Left forelimb (tissue), 1 donor: ENCODE measurements at places on chromosomes 5 and 9.

DNA sequence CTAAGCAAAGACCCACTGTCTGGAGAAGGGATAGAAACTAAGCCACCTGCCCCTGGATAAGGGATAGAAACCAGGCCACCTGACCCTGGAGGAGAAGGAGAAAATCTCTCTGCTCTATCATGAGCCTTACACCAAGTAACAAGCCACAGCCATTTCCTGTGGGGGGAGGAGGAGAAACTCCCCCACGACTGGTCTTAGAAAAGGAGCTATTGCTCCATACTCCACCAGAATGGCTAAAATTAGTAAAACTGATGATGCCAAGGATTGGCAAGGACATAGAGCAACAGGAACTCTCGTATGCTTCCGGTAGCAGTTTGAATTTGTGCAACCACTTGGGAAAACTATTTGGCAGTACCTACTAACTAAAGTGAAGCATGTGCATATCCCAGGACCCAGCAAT, 70.8 kb downstream of the ACTL7B start:
- no peak for DNase-seq

DNA sequence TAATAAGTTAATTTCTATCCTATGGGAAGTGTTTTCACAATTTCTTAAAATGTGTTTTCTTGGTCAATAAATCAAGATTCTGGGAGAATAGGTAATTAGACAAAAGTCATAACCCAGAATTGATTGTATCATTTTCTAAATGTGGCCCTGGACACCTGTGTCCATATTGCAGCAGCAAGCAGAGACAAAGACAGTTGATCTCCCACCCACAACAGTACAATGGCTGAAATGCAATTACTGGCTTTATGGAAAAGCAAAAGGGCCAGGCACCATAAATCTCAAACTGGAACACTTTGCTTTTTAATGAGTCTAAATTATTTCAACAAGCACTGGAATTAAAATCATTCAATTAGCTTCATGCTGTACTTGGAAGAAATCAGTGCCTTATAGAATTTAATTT, 157.2 kb downstream of the ESM1 start:
- DNase-seq = no peak

DNA sequence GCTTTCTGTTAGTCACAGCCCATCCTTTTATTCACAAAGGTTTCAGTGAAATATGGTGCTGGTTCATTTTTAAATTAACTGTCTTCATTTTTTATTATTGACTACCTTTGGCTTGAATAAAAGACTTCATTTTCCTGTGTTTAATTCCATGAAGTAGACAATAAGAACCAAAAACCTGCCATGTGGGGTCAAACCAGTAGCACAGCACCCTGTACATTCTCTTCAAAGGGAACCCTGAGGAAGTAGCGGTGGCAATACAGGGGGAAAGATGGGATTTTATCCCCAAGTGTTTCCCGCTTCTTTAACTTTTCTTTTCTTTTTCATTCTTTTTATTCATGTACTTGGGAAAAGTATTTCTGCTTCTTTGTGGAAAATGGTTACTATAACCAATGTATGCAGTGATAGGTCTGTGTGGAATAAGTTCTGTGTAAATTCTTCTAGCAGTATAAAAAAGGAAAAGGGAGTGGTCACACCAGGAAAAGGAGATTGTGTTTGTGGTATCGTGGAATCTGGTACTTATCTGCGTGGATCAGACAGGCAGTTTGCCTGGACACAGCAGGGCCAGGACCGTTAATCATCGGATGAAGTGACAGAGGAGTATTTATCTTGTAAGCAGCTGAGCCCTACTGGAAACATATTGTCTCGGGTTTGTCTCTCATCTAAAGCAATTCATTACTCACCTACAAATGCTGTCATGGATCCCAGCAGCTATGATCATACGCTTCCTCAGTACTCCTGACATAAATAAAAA, 94.2 kb downstream of the PPIC start:
- no peak for DNase-seq

GRCh38 chr9:72210522-72210921, 61.3 kb downstream of the GDA start:
- no peak for DNase-seq

DNA sequence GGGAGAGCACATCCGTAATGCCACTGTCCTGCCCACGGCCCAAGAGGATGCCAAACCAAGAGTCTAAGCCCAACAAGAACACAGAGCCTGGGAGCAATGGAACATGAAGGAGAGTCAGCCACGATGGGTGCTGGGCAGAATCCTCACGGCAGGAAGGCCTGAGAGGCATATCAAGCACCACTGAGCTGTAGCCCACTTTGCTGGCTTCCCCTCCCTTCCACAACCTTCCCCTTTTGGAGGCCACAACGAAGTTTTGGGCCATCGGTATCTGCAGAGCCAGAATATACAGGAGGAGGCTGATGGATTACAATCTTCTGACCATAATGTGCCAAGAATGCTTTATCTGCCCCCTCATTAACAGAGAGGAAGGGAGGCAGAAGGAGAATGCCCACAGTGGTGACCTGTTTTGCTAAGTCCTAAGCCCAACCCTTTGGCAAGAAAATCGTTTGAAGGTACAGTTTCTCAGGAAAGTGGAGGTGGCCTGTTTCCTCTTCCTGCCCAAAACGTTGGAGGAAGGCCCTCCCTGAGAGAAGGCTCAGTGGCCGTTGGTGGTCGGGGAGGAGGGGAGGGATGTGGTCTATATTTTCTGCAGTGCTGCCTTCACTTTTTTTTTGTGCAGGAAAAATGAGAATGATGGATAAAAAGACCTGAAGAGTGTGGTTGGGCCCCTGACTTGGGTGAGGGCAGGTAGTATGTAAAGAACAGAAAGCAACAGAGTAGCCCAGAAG, 26.2 kb downstream of the MACROH2A1 start:
- DNase-seq = no peak

DNA sequence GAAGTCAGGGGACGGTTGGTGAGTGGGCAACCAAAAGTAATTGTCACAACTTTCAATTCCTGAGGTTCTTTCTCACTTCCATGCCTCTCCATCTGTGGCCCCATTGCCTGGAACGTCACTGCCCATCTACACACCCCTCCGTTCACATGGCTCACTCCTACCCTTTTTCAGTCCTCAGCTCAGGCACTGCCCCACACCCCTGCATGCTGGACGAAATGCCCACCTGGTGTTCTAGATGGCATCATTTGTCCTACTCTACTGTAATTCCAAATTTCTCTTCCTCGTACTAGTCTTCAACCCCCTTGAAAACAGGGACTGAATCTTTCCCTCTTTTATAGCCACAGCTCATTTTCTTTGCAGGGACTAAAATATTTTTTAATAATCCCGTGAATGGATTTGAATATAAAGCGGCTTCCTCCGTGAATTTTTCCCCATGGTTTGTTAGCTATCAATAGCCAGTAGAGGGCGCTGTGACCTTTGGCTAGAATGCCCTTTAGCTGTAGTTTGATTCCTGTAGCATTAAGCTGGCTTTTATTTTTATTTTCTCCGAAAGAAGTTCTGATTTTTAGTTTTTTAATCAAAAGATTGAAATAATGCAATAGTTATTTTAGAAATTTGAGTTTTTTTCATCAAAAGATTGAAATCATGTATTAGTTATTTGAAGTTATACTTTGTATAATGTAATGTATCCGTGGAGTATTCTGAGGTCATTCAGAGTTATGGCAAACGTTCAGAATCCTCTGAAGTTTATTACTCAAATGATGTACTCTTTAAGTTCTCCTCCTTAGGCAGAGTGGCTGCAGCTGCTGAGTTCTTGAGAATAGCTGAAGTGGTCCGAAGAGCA, 232.1 kb downstream of the SH3GL2 start:
- DNase-seq = no peak

- no peak for DNase-seq
Measured at GRCh38 chr5:76451031-76451701, 48.1 kb downstream of the IQGAP2 start.
